ENCODE measurements at places on chromosomes 3 and 15. TPM values are rescaled to one million over a fixed set of nuclear protein-coding genes. Genes with fewer than 3 reads are reported as not detected.

Gene ELL3
- 4.7 TPM for total RNA-seq

- no peaks in the 10 kb centered on the region for H3K27me3 ChIP-seq
- DNase-seq: no peak
- peak overlapping the region; percentile 97 for H3K27ac ChIP-seq
Measured at GRCh38 chr15:60389261-60390077, 8.3 kb downstream of the ANXA2 start.

DNA sequence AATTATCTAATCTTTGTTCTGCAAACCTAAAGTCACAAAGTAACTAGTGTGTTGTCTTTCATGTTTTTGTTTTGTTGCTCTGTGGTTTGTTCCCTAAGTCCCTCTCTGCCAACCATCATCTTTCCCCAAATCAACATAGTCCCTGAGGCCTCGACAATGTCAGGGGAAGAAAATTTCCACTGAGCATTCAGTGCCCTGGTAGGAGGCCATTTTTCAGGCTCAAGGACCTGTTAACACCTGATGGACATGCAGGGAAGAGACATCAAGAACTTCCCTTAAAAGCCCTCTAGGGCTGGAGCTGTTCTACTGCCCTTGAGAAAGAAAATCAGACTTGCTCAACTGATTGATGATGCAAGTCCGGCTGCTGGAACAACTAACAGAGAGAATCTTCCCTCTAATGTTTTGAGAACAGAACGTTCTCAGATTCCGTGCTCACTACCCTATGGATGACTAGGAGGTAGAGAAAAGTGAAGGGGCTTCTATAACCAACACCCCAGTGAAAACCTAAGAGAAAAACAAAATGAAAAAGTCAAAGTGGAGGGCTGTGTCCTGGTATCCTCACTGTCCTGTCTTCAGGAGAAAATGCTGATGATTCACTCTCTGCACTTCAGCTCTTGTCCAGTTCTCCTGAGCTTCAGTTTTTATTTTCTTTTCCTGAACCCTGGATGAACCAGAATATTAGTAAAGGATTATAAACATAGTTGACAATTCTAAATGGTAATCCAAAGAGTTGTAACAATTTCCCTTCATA lies 373.1 kb downstream of the FOXP1 start:
- peaks cover 3% of the 10 kb centered on the region for H3K4me1 ChIP-seq
- no peak for DNase-seq
- H3K36me3 ChIP-seq: no peaks in the 10 kb centered on the region
- no peaks in the 10 kb centered on the region for H3K27me3 ChIP-seq
- peak overlapping the region; percentile 67 for H3K27ac ChIP-seq

DNA sequence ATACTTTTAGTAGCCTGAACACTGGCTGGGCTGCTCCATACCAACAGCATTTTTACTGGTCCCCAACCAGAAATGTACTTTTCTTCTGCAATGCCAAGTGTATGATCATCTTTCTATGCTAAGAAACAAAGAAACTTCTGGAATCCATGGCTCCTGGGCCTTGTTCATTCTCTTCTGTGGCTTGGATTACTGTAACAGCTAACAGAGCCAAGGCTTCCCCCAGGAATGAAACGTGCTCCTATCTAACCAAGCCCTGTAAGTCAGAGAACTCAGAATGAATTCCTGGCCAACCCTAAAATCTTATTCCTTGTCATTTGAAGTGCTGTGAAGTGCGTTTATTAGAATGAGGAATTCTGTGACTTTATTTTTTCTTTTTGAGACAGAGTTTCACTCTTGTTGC lies 102.9 kb upstream of the RAD18 start:
- H3K36me3 ChIP-seq: no peaks in the 10 kb centered on the region
- H3K27ac ChIP-seq: no peak overlapping the region
- no peaks in the 10 kb centered on the region for H3K27me3 ChIP-seq
- no peak overlapping the region for H3K4me3 ChIP-seq
- DNase-seq: no peak
- no peaks in the 10 kb centered on the region for H3K4me1 ChIP-seq

All from prostate gland (tissue), 2 donors.